Activated T-helper 1 cell treated with Interleukin-2 at 50 U/mL for 16 hours (primary cell): ENCODE measurements at places on chromosomes 12 and 14.

- DNase-seq, result no peak
Observed at GRCh38 chr14:77615361-77616132, 890 bp downstream of the SPTLC2 start.

DNA sequence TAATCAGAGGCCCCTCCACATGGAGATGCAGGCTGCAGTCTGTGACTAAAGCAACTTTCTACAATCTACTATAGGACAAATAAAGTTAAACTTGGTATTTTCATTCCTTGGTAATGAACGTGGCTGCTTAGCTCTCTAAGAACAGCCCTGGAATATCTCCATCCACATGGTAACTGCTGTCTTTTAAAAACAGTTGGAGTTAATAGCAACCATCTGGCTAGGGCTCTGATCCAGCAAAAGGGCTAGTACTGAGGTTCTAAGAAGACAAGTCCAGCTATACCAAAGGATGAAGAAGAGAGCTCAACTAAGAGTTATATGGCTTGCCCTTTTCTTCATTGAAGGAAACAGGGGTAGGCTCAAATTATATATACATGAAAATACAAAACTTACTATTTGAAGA is 920.1 kb downstream of the FLRT2 start:
- DNase-seq, result no peak

DNA sequence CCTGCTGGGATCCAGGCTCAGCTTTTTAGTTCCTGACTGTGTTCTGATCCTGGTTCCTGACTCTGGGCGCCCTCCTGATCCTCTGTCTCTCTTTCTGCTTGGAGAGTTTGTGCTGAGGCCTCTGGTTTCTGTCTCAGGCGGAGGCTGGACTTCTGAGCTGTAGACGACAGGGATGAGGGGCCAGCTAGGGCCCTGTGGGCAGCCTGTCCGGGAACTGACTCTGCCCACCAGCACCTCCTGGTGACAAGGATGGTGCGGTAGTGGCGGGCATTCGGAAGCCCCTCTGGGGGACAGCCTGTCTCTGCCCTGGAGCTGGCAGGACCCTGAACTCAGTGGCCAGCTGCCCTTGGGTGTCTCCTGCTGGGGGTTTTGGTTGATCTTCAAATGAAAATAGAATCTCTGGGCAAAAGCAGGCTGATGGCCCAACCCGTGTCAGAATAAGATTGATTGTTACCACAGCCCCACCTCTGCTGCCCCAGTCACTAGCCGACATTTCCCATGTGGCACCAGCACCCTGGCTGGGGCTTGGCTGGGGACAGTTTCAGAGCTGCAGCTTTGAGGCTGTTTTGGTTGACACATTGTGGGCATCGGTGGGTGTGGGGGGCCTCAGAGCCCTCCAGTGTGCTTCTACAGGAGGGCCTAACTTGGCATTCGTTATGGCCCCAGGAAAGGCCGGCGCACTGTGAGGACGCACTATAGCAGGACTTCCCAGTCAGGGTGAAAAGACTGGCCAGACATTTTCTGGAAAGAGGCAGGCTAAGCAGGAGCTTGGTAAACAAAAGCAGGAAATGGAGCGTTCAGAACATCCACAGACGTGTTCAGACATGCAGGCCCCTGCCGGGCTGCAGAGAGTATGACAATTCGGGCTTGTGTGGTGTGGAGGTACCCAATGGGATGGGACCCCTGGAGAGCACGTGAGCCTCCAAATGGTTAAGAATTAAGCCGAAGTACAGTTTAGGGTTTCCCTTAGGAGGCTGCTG is 16.2 kb downstream of the KRT80 start:
- no peak for DNase-seq

- no peak for DNase-seq
Observed at GRCh38 chr14:100683578-100683977, 43.1 kb upstream of the DLK1 start.

DNA sequence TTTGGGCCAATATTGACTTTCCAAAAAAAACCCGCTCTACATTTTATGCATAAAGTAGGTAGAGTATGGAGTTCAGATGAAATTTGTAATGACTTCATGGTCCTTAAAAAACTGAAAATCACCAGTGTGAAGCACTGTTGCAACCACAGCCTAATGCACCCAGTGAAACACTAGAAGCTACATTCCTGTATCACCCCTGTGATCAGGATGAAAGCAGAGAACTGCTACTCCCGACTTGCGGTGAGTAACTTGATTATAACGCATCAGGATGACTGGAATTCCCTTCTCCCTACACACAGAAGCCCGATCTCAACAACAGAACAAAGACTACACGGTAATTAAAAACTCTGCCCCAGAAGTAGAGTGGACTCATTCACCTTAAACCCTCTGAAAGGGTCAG is 33.8 kb downstream of the SPTB start:
- DNase-seq, result no peak

GRCh38 chr14:92637228-92637627 is 111.2 kb downstream of the LGMN start:
- no peak for DNase-seq

DNA sequence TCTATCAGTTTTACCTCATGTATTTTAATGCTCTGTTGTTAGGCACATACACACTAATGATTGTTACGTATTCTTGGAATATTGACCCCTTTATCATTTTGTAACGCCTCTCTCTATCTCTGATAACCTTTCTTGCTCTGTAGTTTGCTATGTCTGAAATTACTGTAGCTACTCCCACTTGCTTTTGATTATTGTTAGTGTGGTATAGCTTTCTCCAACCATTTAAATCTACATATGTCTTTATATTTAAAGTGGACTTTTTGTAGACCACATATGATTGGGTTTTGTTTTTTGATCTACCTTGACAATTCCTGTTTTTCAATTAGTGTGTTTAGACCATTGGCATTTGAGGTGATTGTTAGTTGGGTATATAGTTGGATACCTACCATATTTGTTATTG is 43.4 kb downstream of the CRADD start:
- DNase-seq, result no peak

DNA sequence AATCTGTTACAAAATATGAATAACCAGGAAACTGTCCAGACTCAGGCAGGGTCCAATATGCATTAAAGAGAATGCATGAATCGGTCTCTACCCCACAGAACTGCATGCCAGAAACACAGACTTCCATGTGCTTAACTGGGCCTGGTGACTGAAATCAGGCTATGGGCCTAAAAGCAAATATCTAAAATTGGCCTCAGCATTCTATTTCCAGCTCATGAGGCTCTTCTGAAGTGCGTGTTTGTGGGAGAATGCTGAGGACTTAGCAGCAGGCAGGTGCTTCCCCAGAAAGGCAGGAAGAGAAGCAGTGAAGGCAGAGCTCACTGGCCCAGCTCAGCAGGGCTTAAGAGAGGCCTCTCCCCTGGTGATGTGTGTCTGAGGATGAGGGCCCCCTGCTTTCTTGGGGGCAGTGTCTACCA is 48.5 kb downstream of the ADGRD1 start:
- no peak for DNase-seq

DNA sequence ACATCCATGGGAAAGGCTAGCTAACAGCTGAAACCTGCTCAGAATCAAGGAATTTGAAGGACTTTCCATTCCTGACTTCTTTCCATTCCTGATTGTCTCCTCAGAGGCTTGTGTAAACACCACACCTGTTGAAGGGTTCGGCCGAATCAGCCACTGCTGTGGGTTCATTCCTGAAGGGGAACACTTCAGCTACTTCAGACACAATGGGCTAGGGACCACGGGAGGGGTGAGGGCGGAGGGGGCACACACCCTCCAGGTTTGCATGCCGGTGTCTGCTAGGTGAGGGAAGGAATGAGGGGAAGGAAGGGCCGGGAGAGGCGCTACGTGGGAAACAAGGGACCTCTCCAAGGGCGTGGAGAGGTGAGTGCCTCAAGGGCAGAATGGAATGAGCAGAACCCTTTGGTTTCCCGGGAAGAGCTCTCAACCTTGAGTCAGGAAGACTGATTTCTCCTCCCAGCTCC is 1.3 kb downstream of the GPRC5A start:
- DNase-seq, result no peak

DNA sequence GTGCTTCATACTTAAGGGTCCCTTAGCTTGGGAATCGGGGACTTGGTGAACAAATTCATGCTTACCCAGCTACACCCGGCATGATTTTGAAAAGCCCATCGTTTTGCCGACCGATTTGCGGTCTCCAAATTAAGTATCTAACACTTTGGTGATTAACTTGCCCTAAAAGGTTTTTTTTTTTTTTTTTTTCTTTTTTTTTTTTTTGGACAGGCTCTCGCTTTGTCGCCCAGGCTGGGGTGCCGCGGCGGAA is 843 bp upstream of the HSP90AA1 start:
- DNase-seq, result no peak

- DNase-seq, result no peak
Observed at GRCh38 chr12:124025661-124026060, 52.6 kb downstream of the ZNF664 start.
